ENCODE measurements at places on chromosomes 11 and 22.

GRCh38 chr11:33320016-33320813 is 63.0 kb downstream of the HIPK3 start:
- DNase-seq: no peak

DNA sequence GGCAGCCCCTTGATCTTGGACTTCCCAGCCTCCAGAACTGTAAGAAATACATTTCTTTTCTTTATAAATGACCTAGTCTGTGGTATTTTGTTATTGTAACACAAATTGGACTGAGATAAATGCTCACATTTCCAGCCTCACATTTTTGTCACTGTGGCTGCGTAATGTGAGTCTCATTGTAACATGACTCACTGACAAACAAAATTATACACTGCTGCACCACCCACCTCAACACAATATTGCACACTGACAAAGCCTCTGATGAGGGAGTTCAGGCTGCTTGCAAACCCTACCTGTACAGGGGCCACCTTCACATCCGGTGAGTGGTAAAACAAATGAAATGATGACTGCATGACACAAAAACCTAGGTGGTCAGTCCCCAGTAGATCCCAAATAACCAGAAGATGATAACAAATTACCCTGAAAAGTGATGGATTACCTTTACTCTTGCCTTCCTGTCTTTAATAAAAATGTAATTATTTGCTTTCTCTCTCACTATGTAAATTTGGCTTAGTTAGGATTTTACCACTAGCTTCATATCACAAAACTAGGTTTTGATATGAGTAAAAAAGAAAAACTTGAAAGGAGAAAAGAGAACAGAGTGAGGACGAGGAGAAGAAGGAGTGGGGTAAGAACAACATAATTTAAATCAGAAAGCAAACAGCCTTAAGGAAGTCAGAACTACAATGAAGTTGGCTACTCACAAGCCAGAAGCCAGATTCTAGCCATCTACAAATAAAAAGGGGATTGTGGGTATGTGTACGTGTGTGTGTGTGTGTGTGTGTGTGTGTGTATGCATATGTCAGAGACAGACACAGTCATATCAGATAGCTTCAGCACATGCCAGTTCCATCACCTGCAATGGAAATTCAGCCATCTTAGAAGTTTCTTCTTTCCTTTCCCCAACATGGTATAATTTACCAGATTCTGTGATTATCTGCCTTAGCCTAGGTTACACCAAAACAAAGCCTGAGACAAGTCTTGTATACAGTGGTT is 53.4 kb upstream of the SESN3 start:
- no peak for DNase-seq

GRCh38 chr11:95352733-95353346 is 121.8 kb upstream of the SESN3 start:
- DNase-seq: no peak

GRCh38 chr11:8099291-8099899 is 18.4 kb downstream of the TUB start:
- peak; percentile 77 for DNase-seq

GRCh38 chr11:13905137-13905781 is 57.3 kb upstream of the SPON1 start:
- DNase-seq: no peak

DNA sequence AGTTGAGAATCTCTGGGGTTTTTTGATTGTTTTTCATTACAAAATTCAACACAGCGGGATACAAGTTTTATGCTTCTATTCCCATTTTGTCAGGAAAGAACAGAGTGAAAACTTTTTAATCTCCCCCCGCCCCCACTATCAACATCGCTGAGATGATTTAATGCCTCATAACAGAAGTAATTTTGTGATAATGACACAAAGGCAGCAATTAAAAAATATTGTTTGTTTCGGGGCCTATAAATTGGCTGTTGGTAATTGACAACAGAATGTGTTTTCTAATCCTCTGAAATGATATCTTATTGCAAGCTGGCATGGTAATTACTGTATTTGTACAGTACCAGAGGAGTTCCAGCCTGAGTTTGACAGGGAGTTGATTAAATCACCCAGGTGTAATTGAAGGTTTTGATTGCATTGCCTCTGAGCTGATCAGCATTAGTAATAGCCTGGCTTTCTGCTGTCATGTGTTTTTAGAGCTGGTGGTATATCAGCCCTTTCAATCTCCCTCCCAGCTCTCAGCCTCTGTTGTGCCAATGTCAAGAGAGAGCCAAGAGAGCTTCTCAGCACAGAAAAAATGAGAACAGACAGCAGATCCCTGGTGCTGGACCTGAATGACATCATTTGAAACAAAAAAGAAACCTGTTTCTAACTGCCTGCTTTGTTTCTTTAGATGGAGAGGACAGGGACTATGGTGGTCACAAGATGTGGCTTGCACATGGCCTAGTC is 265.1 kb downstream of the FAM76B start:
- no peak for DNase-seq

GRCh38 chr11:31218847-31219246 is 150.7 kb downstream of the DCDC1 start:
- DNase-seq: no peak

- no peak for DNase-seq
Observed at GRCh38 chr11:120525261-120526171, 14.0 kb downstream of the GRIK4 start.

DNA sequence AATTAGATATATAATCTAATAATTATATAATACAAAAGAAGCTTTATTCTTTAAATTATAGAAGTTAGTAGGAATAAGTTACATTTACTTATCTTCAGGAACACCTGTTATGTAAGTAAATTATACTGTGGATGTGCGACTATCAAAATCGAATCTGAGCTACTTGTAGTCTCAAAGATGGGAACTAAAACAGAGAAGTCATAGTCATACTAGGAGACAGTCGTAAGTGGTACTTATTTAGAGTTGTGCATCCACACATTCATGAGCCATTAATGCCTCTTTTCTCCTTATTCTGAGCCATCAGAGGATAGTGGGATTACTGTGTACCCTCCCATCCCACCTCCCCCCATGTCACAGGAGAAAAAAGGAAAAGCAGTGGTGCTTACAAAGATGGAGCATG is 114.4 kb downstream of the CADM1 start:
- no peak for DNase-seq

DNA sequence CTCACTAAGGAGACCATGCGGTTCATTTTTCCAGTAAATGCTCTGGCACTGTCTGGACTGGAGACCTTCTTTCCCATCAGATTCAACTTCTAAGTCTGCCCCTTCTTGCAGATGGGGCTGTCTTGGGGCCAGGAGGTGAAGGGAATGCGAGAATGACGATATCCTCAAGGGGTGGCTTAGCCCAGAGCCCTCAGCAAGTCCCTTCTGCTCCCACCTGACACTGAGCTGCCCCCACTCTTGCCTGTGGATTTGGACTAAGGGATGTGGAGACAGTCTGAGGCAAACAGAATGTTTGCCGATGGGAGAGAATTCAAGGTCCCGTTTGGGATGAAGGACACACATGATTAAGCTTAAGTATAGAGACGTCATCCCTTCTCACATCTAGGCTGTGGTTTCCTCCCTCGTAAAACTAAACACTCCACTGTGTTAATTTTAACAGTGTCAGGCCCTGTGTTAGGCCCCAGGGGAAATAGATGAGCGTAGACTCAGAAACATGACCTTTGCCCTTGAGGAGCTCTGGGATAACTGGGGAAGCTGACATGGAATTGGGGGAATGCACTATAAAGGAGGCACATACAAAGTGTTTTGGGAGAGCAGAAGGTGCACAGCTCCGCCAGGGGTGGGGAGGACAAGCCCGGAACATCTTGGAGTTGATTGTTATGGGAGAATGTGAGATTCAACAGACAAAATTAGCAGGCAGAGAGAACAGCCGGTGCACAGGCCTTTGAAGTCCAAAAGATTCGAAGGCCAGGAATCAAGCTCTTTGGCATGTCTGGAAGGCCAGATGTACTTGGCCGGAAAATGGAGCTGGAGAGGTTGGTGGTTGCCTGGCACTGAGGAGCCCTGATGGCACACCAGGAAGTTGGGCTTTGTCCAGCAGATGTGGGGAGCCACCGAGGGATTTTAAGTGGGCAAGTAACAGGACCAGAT is 71.6 kb downstream of the ST3GAL4 start:
- DNase-seq: no peak

DNA sequence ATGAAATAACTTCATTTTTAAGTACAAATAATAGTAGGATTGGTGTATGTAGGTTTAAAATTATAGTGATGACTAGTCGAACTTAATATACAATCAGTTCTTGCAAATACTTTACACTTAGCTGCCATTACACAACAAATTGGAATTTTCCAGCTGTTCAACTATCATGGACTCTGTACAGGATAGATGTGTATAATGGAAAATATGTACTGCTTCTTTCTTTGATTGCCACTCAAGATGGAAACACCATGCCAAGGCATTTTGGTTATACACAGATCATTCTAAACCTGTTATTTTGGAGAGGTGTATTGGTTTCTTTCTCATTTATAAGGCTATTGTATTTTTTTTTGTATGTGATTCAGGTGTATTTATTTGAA is 24.4 kb upstream of the CRTAM start:
- DNase-seq: no peak

- no peak for DNase-seq
Observed at GRCh38 chr22:38257181-38257580, 15.6 kb downstream of the TMEM184B start.

- DNase-seq: no peak
Observed at GRCh38 chr22:33114565-33114964, 56.4 kb upstream of the SYN3 start.

DNA sequence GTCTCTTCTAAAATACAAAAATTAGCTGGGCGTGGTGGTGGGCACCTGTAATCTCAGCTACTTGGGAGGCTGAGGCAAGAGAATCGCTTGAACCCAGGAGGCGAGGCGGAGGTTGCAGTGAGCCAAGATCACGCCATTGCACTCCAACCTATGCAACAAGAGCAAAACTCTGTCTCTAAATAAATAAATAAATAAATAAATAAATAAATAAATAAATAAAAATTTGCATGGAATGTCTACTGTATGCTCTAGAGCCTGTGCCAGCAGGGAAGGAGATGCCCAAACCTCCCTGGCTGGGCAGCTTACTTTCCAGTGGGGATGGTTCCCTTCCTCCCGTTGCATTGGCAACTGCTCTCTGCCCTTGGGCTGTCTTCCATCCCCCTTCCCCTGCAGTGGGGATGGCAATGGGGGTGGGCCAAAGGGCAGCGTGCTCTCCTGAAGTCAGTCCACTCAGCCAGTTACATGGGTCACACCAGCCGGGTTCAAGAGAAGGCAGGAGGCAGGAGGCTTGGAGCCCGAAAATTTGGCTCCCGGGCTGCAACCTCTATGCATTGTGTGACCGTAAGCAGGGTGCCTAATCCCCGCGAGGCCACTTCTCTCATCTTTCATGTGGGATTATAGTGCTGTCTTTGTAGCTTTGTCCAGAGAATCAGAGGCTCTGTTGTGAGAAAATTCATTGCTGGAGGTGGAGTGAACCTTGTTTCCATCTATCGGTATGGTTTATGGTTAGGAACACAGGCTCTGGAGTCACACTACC is 1.4 kb upstream of the LRRC10B start:
- DNase-seq: no peak

GRCh38 chr11:12455938-12456337 is 78.6 kb downstream of the PARVA start:
- no peak for DNase-seq

- no peak for DNase-seq
Observed at GRCh38 chr11:27294654-27295053, 68.4 kb downstream of the CCDC34 start.

DNA sequence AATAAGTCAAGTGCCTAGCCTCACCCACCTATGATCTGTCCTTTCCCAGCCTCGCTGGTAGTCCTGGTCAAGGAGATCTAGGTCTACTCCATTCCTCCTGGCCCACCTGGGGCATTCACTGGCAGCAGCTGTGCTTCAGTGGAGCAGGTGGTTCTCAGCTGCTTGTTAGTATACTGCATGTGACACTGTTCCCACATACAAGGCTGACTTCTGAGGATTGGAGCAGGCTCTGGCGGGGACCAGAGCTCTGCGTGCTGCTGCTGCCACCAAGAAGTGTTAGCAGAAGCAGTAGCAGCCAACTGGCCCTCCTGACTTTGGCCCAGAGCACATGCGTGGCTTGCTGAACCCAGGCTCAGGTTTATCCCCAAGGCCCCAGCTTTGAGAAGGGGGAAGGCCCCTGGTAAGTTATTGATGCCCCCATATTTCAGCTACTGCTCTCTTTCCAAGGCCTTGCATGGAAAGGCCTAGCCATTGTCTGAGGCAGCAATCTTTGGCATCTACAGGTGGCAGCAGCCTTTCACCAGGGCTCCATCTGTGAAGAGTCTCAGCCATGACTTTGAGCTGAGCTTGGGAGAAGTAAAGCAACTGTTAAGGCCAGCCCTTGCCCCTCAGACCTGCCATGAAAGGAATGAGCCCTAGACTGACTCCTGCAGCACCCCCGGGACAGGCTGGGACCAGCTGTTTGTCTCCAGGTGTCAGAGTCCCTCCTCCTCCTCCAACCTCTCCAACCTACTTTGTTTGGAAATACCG is 26.5 kb downstream of the ARHGAP1 start:
- no peak for DNase-seq

GRCh38 chr11:98800696-98801095 is 220.1 kb upstream of the CNTN5 start:
- DNase-seq: no peak

DNA sequence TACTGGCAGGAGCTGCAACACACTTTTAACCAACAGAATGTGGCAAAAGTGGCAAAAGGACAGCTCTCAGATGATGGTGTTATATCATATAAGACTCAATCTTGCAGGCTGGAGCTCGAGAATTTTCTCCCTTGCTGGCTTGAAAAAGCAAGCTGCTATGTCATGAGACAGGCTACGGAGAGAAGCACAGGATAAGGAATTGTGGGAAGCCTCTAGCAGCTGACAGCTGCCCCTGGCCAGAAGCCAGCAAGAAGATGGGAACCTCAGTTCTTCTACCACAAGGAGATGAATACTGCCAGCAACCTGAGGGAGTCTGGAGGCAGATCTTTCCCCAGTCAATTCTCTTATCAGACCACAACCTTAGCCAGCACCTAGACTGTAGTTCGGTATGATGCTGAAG is 24.6 kb downstream of the FXYD6 start:
- no peak for DNase-seq

DNA sequence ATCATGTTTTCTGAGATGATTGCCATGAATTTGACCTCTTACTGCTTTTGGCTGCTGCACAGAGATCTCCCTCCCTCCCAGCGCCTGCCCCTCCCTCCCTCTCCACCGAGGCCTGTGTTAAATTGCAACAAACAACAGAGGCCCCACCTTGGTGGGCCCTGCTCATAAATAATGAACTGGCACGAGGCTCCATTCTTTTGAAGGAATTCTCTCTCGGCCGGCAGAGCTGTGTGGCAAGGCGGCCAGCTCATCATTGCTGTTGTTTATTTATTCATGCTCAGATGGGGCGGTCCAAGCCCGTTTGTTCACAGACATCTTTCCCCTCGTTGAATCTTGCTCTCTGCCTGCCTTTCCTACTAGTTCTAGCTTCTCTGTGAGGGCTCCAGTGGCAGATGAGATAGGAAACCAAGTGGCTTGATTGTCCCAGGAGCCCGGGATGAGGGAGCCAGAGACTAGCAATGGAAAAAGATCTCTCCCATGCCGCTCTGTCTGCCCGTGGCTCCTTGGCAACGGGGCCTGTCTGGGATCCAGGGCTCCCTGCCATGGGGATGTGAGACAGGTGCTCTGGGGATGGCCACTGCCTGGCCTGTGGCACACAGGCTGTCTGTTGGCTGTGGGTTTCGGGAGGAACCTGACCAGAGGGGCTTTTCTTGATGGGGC is 192.6 kb downstream of the DSCAML1 start:
- DNase-seq: no peak

GRCh38 chr22:26139310-26139709 is 30.0 kb upstream of the SEZ6L start:
- no peak for DNase-seq

GRCh38 chr11:64864473-64865285 is 13.7 kb downstream of the EHD1 start:
- DNase-seq: no peak

GRCh38 chr11:65419772-65420481 is 2.7 kb upstream of the NEAT1 start:
- DNase-seq: no peak

All from 8988T (cell line).